DMS153 (cell line): ENCODE measurements at places on chromosomes 3 and 15.

- DNase-seq = no peak
These were observed 13.0 kb downstream of the GLB1 start for GRCh38 chr3:33083958-33084357.

GRCh38 chr15:68386587-68387288 lies 45.2 kb downstream of the ITGA11 start:
- no peak for DNase-seq

- DNase-seq = peak; percentile 82
These were observed 134.7 kb downstream of the TPRA1 start for GRCh38 chr3:127455541-127456450.

DNA sequence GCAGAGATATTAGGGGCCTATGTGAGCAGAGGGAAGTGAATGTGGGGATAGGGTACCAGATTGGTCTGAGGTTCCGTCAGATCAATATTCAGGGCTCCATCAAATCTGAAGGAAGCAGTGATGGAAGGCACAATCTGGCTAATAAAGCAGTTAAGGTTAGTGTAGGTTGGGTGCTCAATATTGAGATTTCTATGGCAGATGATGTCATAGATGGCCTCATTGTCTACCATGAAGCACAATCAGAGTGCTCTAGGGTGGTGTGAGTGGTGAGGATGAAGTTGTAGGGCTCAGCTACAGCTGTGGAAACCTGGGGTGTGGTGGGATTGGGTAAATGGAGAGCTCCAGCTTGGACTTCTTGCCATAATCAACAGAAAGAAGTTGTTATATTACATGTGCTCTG lies 58.2 kb downstream of the NR2F2 start:
- no peak for DNase-seq

- no peak for DNase-seq
These were observed 583 bp upstream of the RBSN start for GRCh38 chr3:15099364-15100098.

DNA sequence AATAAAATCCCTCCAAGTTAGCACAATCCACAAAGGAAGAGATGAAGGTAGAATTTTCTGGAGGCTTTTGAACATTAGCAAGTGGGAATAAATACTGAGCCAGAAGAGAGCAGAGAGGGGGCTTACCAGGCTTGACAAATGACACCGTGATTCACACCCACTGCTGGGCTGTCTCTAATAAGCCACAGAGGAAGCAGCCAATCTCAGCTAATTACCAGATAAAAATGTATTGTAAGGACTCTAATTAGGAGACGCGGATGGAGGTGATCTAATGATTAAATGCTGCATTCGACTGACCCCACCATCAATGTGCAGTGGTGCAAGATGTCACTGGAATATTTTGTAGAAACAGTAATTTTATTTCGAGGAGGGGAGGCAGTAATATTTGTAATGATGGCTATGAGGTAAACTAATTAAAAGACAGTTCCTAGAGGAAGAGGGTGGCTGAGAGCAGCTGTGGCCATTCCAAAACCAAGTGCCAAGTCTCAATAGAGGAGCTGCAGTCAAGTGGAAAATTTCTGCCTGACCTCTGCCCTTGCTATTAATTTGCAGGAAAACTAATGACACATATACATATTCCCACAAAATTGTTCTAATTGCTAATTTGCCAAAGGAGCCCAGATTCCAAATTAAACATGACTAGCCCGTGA lies 602.2 kb downstream of the FOXP1 start:
- no peak for DNase-seq

DNA sequence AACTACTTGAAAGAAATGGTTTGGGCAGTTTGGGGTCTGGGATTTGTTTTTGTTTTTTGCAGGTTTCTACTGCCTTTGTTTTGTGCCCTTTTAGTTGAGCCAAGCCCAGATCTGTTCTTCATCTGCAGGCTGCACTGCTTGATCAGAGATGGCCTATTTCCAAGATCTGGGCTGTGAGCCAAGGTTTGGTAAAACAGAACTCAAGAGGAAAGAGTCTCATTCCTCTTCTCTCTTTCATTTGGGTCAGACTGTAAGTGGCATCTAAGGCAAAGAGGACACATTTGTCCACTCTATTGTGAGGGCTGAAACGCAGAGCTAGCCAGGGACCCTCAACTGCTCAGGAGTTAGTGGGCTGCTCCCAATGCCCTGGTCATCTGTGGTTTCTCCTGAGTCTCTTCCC lies 104.4 kb upstream of the UBE3A start:
- no peak for DNase-seq

- no peak for DNase-seq
These were observed 31.6 kb upstream of the COPB2 start for GRCh38 chr3:139421040-139421439.

- DNase-seq = no peak
These were observed 256.2 kb downstream of the NLGN1 start for GRCh38 chr3:173653781-173654180.

- no peak for DNase-seq
These were observed 34.6 kb downstream of the GNB4 start for GRCh38 chr3:179416681-179417080.

DNA sequence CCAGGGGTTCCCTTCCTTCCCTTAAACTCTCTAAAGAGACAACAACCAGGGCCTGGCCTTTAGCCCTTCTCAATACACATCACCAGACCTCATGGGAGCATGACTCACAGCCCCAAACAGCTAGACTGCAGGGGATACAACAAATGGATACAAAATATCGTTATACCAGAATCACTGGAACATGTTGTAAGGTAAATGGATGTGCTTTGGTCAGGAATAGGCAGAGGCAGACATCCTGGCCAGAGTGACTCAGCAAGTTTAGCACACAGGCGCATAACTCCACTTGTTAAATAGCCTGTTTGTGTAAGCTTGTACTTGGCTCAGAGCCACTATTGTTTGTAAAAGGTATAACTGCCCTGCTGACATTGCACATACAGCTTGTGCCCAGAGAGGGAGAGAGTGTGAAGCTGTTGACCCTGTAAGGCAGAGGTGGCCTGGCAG lies 18.3 kb downstream of the TMED3 start:
- DNase-seq = no peak

DNA sequence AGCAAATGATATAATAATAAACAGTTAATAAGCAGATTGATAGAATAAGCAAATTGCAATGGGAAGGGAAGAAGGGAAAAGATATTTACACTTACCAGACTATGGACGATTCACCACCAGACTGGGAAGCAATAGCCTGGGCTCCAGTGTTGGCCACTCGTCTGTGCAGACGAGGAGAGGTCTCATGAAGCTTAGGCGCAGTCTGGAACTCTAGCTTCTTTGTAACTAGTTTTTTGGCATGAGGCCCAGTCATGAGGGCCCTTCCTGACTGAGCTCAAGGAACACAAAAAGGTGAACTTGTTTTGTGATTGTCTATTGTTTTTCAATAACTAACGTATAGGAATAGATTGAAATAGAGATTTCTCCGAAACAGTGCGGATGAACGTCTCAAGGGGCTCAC lies 63.3 kb upstream of the GATM start:
- no peak for DNase-seq
